ENCODE measurements at places on chromosomes 11 and 22. TPM values are rescaled to one million over a fixed set of nuclear protein-coding genes. Genes with fewer than 3 reads are reported as not detected.

GRCh38 chr11:48005831-48006270, 25.5 kb downstream of the PTPRJ start:
- DNase-seq, result no peak

GRCh38 chr11:74157169-74157568, 13.6 kb downstream of the C2CD3 start:
- DNase-seq, result no peak

DNA sequence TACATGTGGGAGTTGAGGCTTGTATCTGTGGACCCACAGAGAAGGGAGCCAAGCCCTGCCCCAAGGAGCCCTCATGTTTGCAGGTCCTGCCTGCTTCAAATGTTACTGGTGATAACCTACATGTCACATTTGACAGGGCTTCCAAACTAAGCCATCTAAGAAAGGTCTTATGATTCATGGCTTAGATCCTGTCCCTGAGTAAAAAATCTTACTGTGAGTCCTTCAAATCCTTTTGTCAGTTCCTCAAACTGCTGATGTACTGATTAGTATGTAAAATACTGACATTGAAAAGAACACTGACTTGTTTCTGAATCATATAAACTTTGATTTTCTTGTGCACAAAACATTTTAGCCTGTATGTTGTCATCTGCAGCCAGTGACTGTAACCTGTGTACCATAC, 1.0 kb upstream of the PANX1 start:
- no peak for DNase-seq

- no peak for DNase-seq
These were observed 101.1 kb upstream of the GALNT18 start for GRCh38 chr11:11722861-11723260.

DNA sequence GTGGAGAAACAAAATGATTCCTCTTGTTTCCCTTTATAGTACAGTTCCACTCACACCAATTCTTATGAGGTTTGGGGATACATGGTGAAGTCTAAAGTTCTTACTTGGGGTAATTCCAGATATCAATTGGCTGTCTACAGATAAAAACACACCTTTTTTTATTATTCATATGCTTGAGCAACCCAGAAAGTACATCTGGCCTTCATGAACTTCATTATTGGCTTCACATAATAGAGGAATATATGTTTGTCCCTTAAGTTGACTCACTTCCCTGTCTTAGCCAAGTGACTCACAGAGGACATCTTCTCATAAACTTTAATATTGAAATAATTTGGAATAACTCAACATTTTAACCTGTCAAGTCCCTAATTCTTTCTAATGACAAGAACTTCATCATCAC, 36.3 kb upstream of the SOX6 start:
- no peak for DNase-seq

DNA sequence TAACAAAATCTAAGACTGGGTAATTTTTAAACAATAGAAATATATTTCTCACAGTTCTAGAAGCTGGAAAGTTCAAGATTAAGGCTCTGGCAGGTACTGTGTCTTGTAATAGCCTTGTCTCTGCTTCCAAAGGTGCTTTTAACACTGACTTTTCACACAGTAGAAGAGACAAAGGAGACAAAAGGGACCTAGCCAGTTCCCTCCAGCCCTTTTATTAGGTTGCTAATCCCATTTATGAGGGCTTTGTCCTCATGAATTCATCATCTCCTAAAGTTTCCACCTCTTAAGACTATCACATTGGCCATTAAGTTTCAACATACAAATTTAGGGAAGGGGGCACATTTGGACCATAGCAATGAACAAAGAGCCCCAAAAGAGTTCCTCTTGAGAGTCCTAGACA, 40.7 kb downstream of the FAM181B start:
- DNase-seq, result no peak

- no peak for DNase-seq
These were observed 51.2 kb upstream of the TENM4 start for GRCh38 chr11:79492008-79492407.

DNA sequence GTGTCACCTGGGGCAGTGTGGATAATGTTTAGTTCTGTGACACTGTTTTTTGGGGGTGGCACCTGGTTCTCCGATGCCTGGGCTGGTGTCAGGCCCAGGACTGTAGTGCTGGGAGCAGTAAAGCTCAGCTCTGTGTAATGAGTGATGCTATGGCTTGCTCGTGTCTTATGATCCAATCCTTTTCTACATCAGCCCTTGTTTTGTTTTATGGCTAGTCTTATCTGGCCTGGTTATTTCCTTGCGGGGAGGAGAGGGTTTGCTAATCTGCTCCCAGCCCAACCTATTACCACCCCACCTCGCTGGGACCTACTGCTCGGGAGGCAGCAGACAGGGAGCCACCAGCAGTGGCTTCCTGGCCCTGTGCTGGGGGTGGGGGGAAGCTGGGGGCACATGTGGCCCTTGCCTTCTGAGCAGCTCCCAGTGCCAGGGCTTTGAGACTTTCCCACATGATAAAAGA, 35.0 kb upstream of the TPBGL start:
- DNase-seq, result no peak

DNA sequence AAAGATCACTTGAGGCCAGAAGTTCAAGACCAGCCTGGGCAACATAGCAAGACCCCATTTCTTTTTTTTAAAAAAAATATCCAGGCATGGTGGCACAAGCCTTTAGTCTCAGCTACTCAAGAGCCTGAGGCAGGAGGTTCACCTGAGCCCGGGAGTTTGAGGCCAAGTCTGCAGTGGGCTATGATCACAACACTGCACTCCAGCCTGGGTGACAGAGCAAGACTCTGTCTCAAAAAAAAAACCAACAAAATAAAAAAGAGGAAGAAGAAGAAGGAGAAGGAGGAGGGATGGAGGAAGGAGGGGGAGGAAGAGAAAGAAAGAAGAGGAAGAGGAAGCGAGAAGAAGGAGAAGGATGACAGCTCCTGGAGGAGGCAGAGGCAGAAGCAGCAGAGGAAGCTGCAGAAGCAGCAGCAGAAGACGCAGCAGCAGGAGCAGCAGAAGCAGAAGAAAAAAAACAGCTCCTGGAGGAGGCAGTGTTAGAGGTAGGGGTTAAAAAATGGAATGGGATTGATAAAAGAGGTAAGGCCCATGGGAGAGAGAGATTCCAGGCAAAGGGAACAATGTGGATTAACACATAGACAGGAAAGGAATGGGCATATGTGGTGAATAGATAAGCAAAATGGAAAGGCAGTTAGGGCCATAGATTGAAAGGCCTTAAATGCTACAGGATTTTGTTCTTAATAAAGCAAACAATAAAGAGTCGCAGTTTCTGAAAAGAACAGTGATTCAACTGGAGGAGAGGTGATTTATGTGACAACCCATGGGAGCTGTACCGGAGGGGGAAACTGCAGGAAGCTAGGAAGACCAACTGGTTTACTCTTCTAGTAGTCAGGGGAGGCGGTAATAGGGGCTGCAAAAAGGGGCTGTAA, 10.9 kb downstream of the PRCP start:
- no peak for DNase-seq

DNA sequence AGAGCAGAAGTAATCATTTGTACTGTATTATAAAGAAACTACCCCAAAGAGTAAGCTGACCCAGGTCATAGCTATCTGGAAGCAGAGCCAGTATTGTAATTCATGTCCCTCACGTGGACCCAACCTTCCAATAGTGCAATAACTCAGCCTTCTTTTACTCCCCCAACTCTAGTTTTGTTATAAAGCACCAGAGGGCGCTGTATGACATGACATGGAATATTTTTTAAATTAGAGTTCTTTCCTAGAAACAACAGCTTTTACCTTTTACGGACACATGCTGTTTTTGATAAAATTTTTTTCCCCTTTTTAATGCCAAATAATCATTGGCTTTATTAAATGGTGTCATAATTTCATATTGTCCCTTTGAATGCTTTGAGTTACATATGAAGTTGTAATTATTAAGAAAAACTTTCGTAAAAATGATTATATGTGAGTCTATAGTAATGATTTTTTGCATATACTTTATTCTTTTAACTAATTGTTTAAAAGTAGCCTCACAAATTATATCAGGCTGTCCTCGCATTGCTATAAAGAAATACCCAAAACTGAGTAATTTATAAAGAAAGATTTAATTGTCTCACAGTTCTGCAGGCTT, 76.9 kb downstream of the DKK3 start:
- peak; percentile 77 for DNase-seq

DNA sequence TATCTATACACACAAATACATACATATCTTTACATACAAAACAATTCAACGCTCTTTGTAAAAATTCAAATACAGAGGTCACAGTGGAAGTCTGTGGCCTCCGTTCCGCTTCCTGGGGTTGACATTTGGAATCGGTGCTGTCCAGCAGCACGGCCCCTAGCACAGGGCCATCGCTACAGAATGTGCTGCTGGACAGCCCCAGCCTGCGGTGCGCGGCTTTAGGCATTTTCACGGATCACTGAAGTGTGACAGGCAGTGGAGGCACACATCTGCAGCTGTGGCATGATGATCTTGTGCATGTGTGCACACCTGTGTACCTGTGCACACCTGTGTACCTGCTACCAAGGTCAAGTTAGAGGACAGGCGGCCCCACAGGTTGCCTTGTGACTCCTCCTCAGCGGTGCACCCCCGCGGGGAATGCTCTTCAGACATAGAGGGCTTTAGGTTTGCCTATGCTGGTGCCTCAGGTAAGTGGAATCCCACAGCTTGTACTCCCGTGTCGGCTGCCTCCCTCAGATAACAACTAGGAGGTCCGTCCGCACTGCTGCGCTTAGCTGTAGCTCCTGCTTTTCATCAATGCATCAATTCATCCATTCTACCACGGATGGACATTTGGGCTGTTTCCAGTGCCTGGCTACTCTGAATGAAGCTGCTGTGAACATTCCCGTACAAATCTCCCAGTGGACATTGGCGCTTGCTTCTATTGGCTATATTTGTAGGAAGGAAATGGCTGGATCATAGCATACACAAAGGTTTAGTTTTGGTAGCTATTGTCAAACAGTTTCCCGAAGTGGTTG, 29.9 kb downstream of the GAL start:
- peak; percentile 30 for DNase-seq

FJX1 gene
- total RNA-seq, result 9.2 TPM

GLYATL2 gene
- total RNA-seq, result 1.2 TPM

KREMEN1 gene
- 113 TPM for total RNA-seq

SLC29A2 gene
- 10.2 TPM for total RNA-seq

All from tongue (tissue), 3 donors.